ENCODE measurements at places on chromosomes 12 and 14. TPM values are rescaled to one million over a fixed set of nuclear protein-coding genes. Genes with fewer than 3 reads are reported as not detected.

DNA sequence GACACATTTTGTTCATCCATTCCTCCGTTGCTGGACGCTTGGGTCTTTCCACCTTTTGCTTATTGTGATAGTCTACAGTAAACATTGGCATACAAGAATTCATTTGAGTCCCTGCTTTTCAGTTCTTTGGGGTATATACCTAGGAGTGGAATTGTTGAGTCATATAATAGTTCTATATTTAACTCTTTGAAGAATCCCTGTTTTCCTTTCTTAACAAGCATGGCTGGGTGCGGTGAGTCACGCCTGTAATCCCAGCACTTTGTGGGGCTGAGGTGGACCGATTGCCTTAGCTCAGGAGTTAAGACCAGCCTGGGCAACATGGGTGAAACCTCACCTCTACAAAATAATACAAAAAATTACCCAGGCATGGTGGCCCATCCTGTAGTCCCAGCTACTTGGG is 75.4 kb downstream of the CCDC92 start:
- H3K36me3 ChIP-seq, result no peaks in the 10 kb centered on the region
- no peaks in the 10 kb centered on the region for H3K27me3 ChIP-seq
- H3K27ac ChIP-seq, result peak overlapping the region; percentile 75
- H3K4me1 ChIP-seq, result peaks cover 10% of the 10 kb centered on the region

SIX6 gene
- polyA plus RNA-seq, result not detected

- no peaks in the 10 kb centered on the region for H3K4me1 ChIP-seq
- H3K4me3 ChIP-seq, result no peak overlapping the region
- no peak for DNase-seq
- no peaks in the 10 kb centered on the region for H3K27me3 ChIP-seq
- no peaks in the 10 kb centered on the region for H3K36me3 ChIP-seq
These were observed 41.5 kb upstream of the DAAM1 start for GRCh38 chr14:59147007-59147406.

GRCh38 chr12:51869496-51869865 is 18.4 kb upstream of the ANKRD33 start:
- no peak overlapping the region for H3K27ac ChIP-seq
- H3K4me1 ChIP-seq, result no peaks in the 10 kb centered on the region
- no peak for DNase-seq
- peak overlapping the region; percentile 66 for H3K4me3 ChIP-seq
- no peaks in the 10 kb centered on the region for H3K36me3 ChIP-seq
- 0 out of 2 replicates have a peak, but pooled peaks cover 10% of the 10 kb centered on the region for H3K27me3 ChIP-seq

DNA sequence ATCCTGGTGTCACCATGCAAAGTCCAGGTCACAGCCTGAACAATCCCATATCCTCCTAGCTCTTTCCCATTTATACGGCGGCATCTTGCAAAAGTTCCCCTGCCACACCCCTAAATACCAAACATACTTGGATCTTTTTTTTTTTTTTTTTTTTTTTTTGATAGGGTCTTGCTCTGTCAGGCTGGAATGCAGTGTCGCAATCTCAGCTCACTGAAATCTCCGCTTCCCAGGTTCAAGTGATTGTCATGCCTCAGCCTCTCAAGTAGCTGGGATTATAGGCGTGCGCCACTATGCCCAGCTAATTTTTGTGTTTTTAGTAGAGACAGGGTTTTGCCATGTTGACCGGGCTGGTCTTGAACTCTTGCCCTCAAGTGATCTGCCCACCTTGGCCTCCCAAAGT is 451.3 kb downstream of the GLT1D1 start:
- no peaks in the 10 kb centered on the region for H3K27me3 ChIP-seq
- no peak overlapping the region for H3K27ac ChIP-seq
- H3K36me3 ChIP-seq, result no peaks in the 10 kb centered on the region
- no peaks in the 10 kb centered on the region for H3K4me1 ChIP-seq
- no peak for DNase-seq
- no peak overlapping the region for H3K4me3 ChIP-seq

SLC17A8 gene
- not detected for polyA plus RNA-seq

GRCh38 chr14:101780887-101781239 is 19.4 kb downstream of the PPP2R5C start:
- H3K27me3 ChIP-seq, result peaks cover 10% of the 10 kb centered on the region
- H3K27ac ChIP-seq, result no peak overlapping the region
- H3K4me3 ChIP-seq, result peak overlapping the region; percentile 75
- H3K4me1 ChIP-seq, result no peaks in the 10 kb centered on the region
- no peaks in the 10 kb centered on the region for H3K36me3 ChIP-seq
- peak; percentile 8 for DNase-seq

MOK gene
- polyA plus RNA-seq, result 65.8 TPM

DNA sequence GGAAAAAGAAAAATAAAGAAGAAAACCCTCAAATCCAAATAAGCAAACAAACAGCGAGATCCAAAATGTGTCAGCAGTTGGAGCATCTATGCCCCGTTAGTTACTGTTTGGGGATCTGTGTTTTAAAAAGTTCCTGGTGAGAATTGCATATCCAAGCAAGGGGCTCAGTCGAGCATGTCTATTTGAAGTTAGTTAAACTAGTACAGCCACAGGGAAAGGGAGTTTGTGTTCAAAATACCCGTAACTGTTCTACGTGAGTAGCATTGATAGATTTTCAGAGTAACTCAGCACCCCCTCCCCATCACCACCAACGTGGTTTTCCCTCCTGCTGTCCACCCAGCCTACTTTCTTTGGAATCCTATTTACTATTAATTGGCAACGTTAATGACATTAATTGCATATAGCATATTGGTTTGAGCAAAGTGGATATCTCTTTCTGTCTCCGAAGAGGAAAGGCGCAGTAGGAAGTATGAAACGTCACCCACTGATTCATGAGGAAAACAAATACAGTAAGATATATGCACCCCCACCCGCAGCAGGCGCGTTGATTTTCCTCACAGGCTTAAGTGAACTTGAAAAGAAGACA is 1.5 kb downstream of the NPAS3 start:
- H3K36me3 ChIP-seq, result no peaks in the 10 kb centered on the region
- peaks cover 7% of the 10 kb centered on the region for H3K4me1 ChIP-seq
- peak overlapping the region; percentile 77 for H3K4me3 ChIP-seq
- peak; percentile 16 for DNase-seq

SERPINA3 gene
- 0.75 TPM for polyA plus RNA-seq

E2F7 gene
- polyA plus RNA-seq, result 5.7 TPM

DNA sequence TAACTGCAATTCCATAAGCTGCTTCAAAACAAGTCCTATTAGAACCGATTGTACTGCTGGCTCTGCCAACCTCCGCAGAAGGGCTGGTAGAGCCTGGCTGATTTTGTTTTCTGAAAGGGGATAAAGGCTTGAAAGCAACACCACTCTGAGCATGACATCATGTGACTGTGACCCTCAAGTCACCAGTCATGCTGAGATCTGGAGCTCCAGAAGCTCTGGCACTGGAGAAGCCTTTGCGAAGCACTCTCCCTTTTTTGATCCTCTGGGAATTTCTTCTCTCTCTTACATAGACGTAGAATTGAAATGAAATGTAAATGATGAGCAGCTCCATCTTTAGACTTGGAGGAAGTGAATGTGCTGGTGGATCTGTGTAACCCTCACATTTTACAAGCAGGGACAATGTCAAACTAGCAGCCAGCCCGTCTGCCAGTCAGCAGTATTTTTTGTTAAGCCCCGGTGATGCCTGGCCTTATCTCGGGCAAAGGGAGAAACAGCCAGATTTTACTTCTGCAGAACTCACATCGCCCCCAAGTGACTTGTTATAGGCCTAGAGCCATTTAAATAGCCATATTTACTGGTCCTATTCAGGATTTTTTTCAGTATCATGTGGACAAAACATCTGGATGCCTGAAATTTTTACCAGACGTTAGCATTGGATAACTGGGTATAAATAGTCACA is 112.1 kb upstream of the NPAS3 start:
- no peak overlapping the region for H3K4me3 ChIP-seq
- no peak overlapping the region for H3K27ac ChIP-seq
- peaks cover 8% of the 10 kb centered on the region for H3K4me1 ChIP-seq
- H3K27me3 ChIP-seq, result no peaks in the 10 kb centered on the region
- DNase-seq, result peak; percentile 3
- H3K36me3 ChIP-seq, result no peaks in the 10 kb centered on the region

PIWIL1 gene
- polyA plus RNA-seq, result not detected

DNA sequence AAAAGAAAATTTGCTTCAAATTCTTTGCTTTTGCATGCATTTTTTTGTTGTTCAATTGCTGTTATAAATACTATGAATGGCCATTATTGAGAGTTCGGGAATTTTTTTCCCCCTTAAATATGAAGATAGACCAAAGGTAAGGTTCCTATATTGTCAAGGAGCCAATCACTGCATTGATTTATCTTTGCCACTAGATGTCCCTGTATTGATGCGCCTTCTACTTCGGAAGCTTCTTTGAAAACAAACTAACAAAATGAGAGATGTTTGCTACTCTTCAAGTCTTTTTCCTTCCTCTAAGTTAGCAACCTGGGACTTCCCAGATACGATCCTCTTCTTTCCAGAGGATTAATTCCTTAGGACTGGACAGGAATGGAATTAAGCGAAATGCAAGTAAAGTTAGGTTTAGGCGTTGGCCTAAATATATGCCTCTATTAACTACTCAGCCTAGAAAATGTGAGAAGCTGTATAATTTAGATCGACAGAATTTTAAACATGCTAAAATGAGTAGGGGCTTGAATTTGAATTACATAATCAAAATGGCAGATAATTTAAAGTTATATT is 318.1 kb downstream of the AEBP2 start:
- peak; percentile 69 for DNase-seq
- peaks cover 21% of the 10 kb centered on the region for H3K4me1 ChIP-seq
- H3K27me3 ChIP-seq, result no peaks in the 10 kb centered on the region
- H3K27ac ChIP-seq, result no peak overlapping the region

- peak overlapping the region; percentile 90 for H3K4me3 ChIP-seq
- H3K27me3 ChIP-seq, result no peaks in the 10 kb centered on the region
- DNase-seq, result peak; percentile 84
- H3K36me3 ChIP-seq, result peaks cover 8% of the 10 kb centered on the region
- peaks cover 17% of the 10 kb centered on the region for H3K4me1 ChIP-seq
These were observed 235 bp downstream of the RAB2B start for GRCh38 chr14:21476523-21476924.

DNA sequence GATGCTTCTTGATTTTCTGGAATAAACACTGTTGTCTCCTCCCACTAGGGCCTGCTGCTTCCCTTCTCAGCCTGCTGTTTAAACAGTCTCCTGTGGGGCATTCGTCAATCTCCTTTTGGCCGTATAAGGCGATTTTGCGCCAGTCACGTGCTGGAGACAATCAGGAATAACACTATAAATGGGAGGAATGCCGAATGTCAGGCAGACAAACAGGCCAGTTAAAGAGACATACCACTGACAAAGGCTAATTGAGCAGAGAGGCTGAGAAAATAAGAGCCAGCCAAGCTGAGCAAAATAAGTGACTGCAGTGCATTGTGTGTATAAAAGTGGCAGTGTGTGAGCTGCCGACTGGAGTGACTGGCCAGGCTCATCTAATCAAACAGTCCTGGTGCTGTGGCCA is 23.3 kb downstream of the DMAC2L start:
- H3K27me3 ChIP-seq, result no peaks in the 10 kb centered on the region
- H3K27ac ChIP-seq, result no peak overlapping the region
- H3K36me3 ChIP-seq, result no peaks in the 10 kb centered on the region
- DNase-seq, result peak; percentile 32
- H3K4me3 ChIP-seq, result no peak overlapping the region
- H3K4me1 ChIP-seq, result peaks cover 23% of the 10 kb centered on the region

DNA sequence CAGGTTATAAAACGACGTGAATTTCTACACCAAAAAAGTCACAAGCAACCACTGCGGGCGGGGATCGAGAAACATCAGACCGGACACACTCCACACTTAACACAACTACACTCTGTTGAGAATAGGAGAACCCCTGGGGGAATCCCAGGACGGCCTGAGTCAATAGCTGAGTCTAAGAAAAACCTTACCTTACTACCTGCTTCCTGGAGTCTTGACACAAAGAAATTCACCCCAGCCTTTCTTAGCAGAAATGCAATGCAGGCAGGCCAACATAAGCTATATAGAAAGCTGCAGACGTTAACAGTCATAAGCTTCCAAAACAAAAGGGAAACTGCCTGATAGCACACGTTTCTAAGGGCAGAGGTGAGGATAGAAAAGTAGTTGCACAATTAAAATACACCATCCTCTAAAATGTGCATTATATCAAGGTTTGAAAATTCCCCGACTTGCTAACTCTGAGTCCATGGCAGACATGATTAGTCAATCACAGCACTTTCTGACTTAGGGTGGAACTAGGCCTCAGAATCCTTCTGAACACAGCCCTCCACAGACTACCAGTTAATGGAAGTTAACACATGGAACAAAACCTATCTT is 68.0 kb downstream of the CCDC88C start:
- no peak for DNase-seq
- H3K27me3 ChIP-seq, result peaks cover 38% of the 10 kb centered on the region
- H3K36me3 ChIP-seq, result no peaks in the 10 kb centered on the region
- no peak overlapping the region for H3K27ac ChIP-seq

GRCh38 chr12:46126050-46126727 is 135.8 kb upstream of the SCAF11 start:
- H3K4me1 ChIP-seq, result no peaks in the 10 kb centered on the region
- 0 out of 2 replicates have a peak, but pooled peaks cover 6% of the 10 kb centered on the region for H3K27me3 ChIP-seq
- H3K27ac ChIP-seq, result no peak overlapping the region
- peak overlapping the region; percentile 77 for H3K4me3 ChIP-seq

SERPINA10 gene
- polyA plus RNA-seq, result not detected

- no peak for DNase-seq
- no peaks in the 10 kb centered on the region for H3K36me3 ChIP-seq
- no peak overlapping the region for H3K27ac ChIP-seq
- no peaks in the 10 kb centered on the region for H3K4me1 ChIP-seq
These were observed 250.2 kb downstream of the TRHDE start for GRCh38 chr12:72522411-72522810.

RPGRIP1 gene
- not detected for polyA plus RNA-seq

SLCO1B1 gene
- not detected for polyA plus RNA-seq

GRCh38 chr14:61388173-61388975 is 67.0 kb downstream of the PRKCH start:
- peaks cover 7% of the 10 kb centered on the region for H3K4me1 ChIP-seq
- peak; percentile 30 for DNase-seq
- H3K4me3 ChIP-seq, result no peak overlapping the region
- no peaks in the 10 kb centered on the region for H3K36me3 ChIP-seq
- H3K27ac ChIP-seq, result no peak overlapping the region

IFNG-AS1 gene
- polyA plus RNA-seq, result not detected

TDRD9 gene
- polyA plus RNA-seq, result not detected

ADSS1 gene
- polyA plus RNA-seq, result 7.1 TPM

DNA sequence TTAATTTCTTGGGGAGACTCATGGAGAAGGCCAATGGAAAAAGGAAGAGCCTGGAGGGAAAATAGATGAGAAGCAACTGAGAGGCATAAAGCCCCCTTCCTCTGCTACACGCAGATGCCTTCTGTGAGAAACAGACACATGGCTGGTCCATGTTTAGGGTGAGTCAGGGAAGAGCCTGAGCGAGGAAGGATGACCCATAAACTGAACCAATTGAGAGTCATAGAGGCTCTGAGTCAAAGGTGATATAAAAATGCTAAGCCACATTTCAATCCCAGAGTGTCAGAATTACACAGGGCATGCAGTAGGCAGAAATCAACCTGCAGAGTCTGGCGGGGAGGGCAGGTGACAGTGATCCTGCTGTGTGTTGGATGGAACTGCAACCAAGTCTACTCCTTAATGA is 30.1 kb upstream of the NEDD1 start:
- no peaks in the 10 kb centered on the region for H3K36me3 ChIP-seq
- no peaks in the 10 kb centered on the region for H3K27me3 ChIP-seq
- peaks cover 54% of the 10 kb centered on the region for H3K4me1 ChIP-seq
- peak; percentile 82 for DNase-seq
- peak overlapping the region; percentile 25 for H3K27ac ChIP-seq

- no peaks in the 10 kb centered on the region for H3K36me3 ChIP-seq
- H3K27me3 ChIP-seq, result no peaks in the 10 kb centered on the region
- peak overlapping the region; percentile 90 for H3K4me3 ChIP-seq
- H3K4me1 ChIP-seq, result peaks cover 20% of the 10 kb centered on the region
- peak overlapping the region; percentile 94 for H3K27ac ChIP-seq
These were observed 450 bp upstream of the RBM25 start for GRCh38 chr14:73057944-73058223.
